Posterior cingulate gyrus (tissue), 11 donors: ENCODE measurements at places on chromosomes 4 and X.

- peak; percentile 55 for DNase-seq
These were observed 58.5 kb downstream of the STARD8 start for GRCh38 chrX:68705986-68706385.

DNA sequence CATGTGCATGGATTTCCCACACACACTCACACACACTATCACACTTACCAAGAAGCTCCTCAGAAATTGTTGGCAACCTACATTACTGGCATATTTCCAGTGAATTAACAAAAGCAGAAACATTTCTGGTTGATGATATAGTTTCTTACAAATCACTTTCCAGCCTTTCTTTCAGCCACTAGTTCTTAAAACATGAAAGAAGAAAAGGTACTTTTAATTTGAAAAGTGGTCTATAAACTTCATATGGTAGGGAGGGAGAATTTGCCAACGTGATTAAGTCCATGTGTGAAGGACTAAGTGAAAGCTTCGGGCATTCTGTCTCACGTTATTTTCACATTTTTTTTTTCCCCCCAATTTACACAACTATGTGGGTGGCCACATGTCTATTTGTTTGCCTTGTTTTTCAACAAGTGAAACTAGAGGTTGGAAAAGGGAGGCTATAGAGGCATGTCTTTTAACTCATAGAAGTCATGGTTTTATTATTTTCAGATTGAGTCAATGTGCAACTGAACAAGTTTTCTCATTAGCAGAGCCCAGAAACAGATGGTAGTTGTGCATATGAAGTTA is 832.1 kb upstream of the INTU start:
- no peak for DNase-seq

GRCh38 chr4:3331511-3332394 is 38.9 kb downstream of the RGS12 start:
- no peak for DNase-seq

DNA sequence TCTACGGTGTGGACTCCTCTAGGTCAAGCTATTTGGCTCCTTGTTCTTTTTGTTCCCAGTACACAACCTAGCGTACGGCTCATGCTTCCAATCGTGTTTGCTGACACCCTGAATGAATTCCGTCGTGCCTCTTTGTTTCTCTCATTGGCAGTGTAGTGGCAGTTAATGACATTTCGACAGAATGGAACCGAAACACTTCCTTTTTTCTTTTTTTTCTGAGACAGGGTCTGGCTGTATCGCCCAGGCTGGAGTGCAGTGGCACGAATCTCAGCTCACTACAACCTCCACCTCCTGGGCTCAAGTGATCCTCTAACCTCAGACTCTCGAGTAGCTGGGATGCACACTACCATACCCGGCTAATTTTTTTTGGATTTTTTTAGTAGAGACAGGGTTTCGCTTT is 113.3 kb upstream of the ATP6AP2 start:
- no peak for DNase-seq

GRCh38 chr4:41693629-41694028 is 54.9 kb downstream of the PHOX2B start:
- no peak for DNase-seq

DNA sequence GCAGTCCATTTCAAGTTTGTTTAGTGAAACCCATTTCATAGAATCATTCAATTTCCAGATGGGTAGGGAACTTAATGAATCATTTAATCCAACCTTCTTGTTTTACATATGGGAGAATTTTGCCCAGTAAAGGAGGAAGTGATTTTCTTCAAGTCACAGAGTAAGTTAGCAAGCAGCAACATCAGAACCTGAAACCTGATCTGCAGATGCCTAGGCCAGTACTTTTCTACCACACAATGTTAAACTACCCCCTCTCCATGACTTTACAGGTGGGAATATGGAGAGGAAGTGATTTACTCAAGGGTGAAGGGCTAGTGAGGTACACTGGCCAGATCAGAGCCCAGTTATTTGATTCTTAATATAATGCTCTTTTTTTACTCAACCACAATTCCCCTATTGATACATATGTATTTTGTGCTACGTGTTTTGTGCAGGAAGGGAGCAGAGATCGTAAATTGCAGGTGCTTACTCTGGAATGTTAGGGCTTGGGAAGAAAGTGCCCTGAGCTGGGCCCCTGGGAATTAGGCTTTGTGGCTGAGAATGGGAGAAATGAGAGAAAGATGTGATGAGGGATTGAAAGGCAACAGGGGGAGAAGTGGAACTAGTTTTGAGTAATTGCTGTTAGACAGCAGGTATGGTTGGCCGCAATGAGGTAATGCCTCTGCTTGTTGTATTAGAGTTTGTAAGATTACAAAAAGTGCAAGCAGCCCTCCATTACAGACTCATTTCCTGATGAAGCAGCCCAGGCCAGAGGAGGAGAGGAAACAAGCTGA is 6.8 kb downstream of the LHFPL1 start:
- no peak for DNase-seq

- DNase-seq, result no peak
These were observed 55.6 kb upstream of the SPP1 start for GRCh38 chr4:87919941-87920340.

GRCh38 chrX:33142331-33142730 is 69.0 kb downstream of the DMD start:
- no peak for DNase-seq

- no peak for DNase-seq
These were observed 325.4 kb upstream of the MAGEB2 start for GRCh38 chrX:29890004-29890403.

DNA sequence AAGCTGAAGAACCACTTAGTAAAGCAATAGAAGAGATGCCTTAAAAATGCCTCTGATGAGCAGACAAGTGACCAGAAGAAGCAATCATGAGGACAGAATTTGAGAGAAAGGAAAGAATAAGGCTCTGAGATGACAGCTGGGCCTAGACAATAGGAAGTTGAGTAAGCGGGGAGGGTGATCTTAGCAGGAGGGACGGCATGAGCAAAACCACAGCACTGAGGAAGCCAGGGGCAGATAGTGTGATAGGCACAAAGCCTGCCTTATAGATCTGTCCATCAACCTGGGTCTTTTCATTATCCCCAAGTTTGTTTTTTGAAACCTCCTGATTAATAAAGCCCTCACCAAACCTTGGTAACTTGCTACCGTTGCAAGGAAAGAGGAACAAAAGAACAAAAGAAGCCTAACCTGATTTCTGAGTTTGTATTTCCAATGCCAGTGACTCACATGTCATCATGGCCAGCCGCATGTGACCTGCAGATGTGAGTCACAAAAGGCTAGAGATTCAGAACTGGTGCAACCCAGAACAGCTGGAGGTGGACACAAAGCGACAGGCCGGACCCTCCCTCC is 55.7 kb upstream of the PPARGC1A start:
- no peak for DNase-seq

- peak; percentile 46 for DNase-seq
These were observed 42.4 kb upstream of the MSANTD1 start for GRCh38 chr4:3206439-3207100.

- DNase-seq, result no peak
These were observed 34.7 kb downstream of the CCKAR start for GRCh38 chr4:26455571-26455970.
